Epithelial cell of proximal tubule (primary cell): ENCODE measurements at places on chromosomes 16 and 17.

DNA sequence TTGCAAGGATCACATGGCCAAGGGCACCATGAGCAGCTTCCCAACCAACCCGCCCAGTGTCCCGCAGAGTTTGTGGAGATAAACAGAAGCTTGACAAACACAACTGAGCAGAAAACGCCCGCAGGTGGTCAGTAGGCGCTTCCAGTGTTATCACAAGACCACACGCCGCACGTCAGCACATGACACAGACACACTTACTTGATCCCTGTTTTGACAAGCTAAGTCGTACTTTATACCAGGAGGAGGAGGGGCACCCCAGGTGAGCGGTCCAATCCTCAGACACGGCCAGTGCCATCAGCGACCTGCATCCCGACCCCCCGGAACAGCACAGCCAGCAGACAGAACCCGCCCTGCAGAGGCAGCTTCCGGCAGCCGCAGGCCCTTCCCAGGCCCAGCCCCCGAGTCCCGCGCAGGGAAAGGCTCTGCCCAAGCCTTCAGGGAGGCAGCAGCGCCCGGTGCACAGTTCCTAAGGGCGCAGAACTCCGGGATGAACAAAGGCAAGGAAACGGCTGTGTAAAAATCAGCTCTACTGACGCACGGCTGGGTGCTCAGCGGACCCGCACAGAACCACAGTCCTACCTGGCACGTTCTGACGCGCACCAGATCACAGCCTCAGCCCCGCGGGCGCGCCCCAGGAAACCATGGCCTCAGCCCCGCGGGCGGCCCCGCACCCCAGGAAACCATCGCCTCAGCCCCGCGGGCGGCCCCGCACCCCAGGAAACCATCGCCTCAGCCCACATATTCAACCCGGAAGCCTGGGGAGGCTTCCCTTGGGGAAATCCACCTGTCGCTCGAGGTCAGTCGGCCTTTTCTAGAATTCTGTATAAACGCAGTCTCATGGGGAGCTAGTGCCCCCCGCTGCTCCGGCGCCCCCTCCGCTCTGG is 27.8 kb downstream of the AXIN1 start:
- no peak for DNase-seq

- no peak for DNase-seq
Measured at GRCh38 chr17:78977997-78978973, 1.4 kb downstream of the LGALS3BP start.

DNA sequence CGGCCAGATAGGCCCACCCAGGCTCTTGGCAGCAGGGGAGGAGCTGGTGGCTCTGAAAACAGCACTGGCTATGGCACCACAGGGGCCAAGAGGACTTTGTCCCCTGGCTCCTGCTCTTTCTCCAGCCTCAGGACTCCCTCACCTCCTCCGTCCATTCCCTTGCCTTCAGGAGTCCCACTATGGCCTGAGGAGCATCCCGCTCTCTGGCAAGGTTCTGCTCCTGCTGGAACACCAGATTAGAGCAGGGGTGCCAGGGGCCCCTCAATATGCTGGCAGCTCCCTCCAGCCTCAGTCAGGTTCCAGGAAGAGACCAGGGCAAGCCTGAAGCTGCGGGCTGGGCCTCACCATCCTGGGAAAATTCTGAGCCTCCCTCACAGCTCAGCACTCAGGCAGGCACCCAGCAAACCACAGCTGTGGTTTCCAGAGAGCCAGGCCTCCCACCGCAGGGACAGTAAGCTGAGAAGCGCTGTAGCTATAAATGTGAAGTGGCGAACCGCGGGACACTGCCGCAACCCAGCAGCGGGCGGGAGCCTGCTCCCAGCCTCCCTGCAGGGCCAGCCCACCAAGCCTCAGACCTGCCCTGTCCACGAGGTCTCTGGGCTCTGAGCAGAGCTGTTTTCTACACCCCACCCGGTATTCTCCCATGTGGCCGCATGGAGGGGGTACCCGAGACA is 25.7 kb downstream of the C17orf100 start:
- no peak for DNase-seq

DNA sequence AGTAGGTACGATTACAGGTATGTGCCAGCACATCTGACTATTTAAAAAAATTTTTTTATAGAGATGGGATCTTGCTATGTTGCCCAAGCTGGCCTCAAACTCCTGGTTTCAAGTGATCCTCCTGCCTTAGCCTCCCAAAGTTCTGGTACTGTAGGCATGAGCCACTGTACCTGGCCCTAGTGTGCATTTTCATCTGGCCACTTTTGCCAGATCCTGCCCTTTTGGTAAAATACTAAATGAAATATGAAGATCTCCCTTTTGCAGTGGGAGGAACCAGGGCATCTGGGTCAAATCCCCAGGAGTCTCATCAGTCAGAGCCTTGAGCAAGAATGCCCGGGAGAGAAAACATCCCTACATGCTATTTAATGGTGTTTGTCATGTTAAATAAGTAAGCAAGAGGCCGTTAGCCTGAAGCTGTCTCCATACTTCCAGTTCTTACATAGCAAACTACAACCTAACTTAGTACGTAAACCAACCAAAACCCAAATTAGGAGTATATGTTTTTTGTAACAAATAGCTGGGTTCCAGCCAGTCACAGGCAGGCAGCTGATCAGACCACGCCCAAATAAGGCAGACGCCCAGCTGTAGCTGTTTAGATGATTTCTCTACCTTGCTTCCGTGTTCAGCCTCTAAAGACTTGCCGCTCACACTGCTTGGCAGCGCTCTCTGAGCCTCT is 46.5 kb upstream of the CLEC18A start:
- no peak for DNase-seq

DNA sequence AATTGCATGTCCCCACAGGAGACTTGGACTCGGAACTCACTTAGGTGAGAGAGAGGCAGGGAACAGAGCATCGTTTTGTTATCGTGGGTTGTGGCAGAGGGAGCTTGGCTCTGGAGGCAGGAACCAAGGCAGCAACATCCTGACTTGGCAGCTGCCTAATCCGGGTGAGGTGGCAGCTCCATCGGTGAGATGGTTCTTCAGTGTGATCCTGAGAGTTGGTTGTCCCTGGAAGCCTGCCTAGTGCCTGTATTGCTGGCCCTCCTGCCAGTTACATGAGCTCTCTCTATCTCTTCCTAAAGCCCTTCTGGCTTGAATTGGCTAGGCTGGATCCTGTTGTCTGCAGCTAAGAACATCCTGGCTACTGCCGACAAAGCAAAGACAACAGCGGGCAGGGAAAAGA is 19.9 kb upstream of the SEC14L1 start:
- no peak for DNase-seq
